ENCODE measurements at places on chromosomes 7 and 10. TPM values are rescaled to one million over a fixed set of nuclear protein-coding genes. Genes with fewer than 3 reads are reported as not detected.

SPDYE2 gene
- polyA plus RNA-seq, result 0.58 TPM

SFXN2 gene
- 47.1 TPM for polyA plus RNA-seq

VIPR2 gene
- 2.5 TPM for polyA plus RNA-seq

CASTOR2 gene
- 5.5 TPM for polyA plus RNA-seq

CFAP70 gene
- 14.1 TPM for polyA plus RNA-seq

GRCh38 chr10:71742301-71743088 is 22.9 kb upstream of the C10orf105 start:
- DNase-seq, result no peak

GRCh38 chr10:11424456-11425295 is 186.8 kb downstream of the USP6NL start:
- DNase-seq, result no peak

GRCh38 chr10:1109795-1110673 is 53.8 kb downstream of the WDR37 start:
- peak; percentile 43 for DNase-seq

GRCh38 chr10:13441476-13441875 is 87.3 kb downstream of the BEND7 start:
- DNase-seq, result no peak

- no peak for DNase-seq
Observed at GRCh38 chr10:52419281-52419680, 105.2 kb downstream of the DKK1 start.

GRCh38 chr10:100183481-100183880 is 2.3 kb downstream of the ERLIN1 start:
- no peak for DNase-seq

- DNase-seq, result no peak
Observed at GRCh38 chr10:72792288-72792687, 100.3 kb downstream of the MCU start.

- DNase-seq, result no peak
Observed at GRCh38 chr10:12974078-12974477, 27.4 kb downstream of the CCDC3 start.

DNA sequence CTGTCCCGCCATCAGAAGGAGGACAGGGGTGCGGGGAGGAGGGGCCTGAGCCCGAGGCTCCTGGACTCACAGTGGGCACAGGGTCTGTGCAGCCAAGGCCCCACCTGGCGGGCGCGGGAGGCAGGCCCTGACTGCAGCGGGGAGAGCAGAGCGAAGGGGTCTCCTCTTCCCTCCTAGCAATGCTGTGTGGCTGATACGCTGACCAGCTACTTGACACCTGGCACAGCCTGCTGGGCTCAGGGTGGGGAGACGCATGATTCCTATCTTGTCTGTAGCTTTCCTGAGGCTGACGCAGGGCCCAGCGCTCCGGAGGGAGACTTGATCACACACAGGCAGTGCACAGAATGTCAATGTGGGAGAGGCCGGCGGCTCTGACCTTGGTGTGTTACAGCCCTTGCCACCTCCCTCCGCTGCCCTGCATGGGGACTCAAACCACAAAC is 174.9 kb downstream of the ELFN1 start:
- no peak for DNase-seq

GRCh38 chr7:158550886-158551452 is 36.7 kb downstream of the PTPRN2 start:
- no peak for DNase-seq

GRCh38 chr7:154416714-154417113 is 364.5 kb downstream of the DPP6 start:
- DNase-seq, result no peak

DNA sequence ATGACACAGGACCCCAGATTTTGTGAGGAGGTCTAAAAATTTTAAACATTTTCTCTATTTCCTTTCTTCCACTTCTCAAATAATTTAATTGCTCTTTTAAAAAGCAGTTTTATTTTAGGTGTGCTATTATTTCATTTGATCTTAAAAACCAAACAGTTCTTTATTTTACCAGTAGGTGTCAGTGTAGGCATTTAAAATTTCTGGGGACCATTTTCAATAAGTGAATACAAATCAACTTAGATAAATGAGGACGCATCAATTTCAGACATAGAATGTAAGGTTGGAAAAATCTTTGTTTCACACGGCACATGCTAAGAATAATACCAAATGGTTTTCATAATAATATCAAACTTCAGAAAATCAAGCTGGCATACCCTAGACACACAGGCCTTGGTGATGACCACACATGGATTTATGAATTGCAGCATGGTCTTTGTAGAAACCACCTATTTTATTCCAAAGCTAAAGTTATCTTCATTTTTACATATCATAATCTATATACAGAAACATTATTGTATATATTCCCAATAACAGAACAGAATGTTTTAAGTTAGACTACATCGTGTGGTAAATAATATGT is 127.6 kb upstream of the SLC26A5 start:
- DNase-seq, result peak; percentile 15

DNA sequence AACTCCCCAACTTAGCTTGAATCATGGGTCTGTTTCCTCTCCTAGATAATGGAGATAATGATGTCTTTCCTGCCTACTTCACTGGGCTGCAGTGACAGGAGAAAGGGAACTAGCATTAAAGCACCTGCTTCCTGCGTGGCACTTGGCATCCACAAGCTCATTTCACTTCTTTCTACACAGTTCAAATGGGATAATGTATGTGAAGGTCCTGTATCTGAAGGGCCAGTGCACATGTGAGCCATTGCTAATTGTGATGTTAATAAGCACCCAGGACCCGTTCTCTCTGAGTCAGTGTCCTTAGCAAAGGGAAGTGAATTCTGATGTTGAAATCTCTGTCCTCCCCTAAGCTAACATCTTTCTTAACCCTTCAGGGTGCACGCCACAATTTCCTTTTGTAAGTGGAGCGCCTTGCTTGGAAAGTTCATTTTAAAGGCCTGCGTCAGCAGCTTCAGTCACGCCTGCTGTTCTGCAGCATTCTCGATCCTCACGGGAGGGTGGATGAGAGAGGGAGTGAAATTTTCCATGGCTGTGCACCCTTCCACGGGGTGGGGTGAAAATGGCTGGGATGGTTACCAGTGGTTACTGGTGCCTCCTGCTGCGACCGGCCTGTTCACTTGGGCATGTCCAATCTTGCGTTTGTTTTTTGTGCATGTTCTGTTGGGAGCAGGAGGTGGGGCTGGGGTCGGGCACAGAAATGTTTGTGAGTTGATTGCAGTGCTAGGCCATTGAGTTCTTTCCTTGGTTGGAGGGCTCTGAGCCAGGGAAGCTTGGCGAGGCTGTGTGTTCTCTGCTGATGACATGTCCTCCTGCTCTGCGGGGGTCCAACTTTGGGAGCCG is 59.2 kb downstream of the HK1 start:
- no peak for DNase-seq

DNA sequence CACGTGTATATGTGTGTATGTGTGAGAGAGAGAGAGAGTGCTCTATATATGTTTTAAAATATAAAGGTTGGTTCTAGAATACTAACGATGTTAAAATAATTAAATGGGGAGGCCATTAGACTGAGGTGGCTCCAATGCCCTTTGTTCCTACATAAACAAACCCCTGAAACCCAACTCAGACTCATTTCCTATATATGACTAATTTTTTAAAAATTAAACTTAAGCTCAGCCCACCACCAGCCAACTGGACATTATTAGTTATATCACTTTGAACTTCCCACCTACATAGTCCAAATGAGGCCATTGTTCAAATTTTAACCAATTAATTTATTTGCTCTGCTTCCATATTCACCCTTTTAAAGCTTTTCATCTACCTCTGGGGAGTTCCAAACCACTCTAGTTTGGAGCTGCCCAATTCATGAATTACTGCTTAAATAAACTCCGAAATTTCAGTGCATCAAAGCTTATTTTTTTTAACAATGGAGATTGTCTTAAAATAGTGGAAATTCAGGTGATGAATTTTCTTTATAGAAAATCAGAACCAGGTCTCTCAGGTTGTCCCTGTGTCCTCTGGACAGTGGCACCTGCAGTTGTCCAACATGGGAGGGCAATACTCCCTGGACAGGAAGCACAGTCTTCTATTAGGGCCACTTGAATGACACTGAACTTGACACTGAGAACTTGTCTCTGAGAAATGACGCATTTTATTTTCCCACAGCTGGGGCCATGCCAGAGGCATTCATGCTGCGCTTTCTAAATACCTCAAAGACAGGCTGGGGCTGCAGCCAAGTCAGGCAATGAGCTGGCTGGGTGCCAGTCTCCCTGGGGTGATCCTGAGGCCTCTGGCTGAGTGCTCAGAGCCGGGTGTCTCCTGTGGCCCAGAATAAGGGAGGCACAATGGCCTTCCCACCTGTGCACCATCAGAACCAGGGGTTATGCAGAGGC is 109.5 kb upstream of the TMEM72 start:
- DNase-seq, result no peak

All from right renal cortex interstitium (tissue), 3 donors.